Activated CD4-positive, alpha-beta T cell treated with anti-CD3 and anti-CD28 coated beads, Interleukin-2, amount 10 ng/mL, durations not matched to agents 24 days and 14 days (primary cell): ENCODE measurements at places on chromosomes 1 and 21. TPM values are rescaled to one million over a fixed set of nuclear protein-coding genes. Genes with fewer than 3 reads are reported as not detected.

- DNase-seq: no peak
Measured at GRCh38 chr1:242140836-242141235, 141.9 kb upstream of the MAP1LC3C start.

MEGF6 gene
- 1.7 and 2.1 TPM in 2 replicates for total RNA-seq

GRCh38 chr1:236353813-236354212 lies 40.3 kb upstream of the EDARADD start:
- DNase-seq: no peak

- DNase-seq: no peak
Measured at GRCh38 chr1:27590917-27591508, 12.9 kb downstream of the AHDC1 start.

DNA sequence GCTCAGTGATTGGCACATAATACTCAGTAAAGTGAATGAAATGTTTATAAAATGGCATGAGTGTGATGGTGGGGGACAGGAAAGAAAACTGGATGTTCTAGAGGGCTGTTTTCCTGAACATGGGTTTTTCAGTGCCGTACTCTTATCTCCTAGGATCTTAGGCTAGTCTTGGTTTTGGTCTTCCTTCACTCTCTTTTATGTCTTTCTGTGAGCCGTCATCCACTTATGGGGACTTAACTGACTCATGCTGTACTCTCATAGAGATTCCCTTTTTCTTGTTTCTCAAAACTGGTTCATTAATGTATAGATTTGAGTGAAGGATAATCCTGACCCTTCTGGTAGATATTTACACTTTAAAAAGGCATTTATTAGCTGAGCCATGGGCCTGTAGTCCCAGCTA lies 16.6 kb downstream of the AGO3 start:
- DNase-seq: no peak
